NCI-H1694 treated with DMSO at 0.1 percent for 48 hours (cell line): ENCODE measurements at places on chromosomes 1 and 21.

DNA sequence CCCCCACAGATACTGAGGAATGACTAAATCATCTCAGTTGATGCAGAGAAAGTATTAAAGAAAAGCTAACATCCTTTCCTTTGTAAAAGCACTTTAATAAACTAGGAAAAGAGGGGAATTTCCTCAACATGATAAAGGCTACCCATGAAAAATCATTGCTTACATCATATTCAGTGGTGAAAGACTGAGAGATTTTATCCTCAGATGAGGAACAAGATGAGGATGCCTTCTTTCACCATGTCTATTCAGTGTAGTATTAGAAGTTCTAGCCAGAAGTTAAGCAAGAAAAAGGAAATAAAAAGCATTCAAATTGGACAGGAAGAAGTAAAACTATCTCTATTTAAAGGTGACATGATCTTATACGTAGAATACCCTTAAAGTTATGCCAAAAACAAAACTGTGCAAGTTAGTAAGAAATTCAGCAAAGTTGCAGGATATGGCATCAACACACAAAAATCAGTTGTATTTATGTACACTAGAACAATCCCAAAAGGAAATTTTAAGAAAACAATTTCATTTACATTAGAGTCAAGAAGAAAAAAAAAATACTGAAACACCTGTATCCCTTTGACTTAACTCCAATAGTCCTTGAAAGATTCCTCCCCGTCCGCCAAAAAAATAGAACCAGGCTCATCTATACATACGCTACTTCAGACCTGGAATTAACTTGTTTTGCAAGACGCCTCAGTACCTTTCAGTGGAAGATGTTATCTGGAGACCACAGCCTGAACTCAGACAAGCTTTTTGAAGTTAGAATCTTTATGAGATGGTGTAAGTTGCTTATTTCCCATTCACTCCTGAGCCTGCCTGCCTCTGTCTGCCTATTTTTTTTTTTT, 17.5 kb downstream of the ZMYM4 start:
- no peak for DNase-seq

DNA sequence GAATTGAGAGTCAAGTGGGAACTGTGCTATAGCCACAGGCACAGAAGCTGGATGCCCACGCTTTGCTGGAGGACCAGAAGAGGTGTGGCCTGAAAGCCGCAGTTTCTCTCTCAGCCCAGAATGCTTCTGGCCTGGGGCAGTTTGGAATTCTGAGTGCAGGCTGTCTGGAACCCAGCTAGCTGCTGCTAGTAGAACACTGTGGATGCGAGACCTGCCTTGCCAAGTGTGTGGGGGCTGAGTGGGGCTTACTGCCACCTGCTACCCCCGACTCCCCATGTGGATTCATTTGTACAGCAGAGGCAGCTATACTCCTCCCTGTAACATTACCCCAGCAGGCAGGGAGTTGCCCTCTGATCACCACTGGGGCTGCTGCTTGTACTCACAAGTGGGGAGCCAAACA, 12.2 kb downstream of the ADAMTS1 start:
- DNase-seq: no peak

DNA sequence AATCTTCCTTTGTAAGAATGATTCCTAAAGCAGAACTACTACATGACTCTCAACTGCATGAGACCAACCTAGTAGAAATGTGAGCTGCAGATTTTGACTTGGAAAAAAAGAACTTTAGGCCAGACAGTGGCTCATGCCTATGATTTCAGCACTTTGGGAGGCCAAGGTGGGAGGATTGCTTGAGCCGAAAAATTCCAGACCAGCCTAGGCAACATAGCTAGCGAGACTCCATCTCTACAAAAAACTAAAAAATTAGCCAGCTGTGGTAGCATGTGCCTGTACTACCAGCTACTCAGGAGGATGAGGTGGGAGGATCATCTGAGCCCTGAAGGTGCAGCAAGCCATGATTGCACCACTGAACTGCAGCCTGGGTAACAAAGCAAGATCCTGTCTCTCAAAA, 24.7 kb upstream of the ITLN2 start:
- no peak for DNase-seq

DNA sequence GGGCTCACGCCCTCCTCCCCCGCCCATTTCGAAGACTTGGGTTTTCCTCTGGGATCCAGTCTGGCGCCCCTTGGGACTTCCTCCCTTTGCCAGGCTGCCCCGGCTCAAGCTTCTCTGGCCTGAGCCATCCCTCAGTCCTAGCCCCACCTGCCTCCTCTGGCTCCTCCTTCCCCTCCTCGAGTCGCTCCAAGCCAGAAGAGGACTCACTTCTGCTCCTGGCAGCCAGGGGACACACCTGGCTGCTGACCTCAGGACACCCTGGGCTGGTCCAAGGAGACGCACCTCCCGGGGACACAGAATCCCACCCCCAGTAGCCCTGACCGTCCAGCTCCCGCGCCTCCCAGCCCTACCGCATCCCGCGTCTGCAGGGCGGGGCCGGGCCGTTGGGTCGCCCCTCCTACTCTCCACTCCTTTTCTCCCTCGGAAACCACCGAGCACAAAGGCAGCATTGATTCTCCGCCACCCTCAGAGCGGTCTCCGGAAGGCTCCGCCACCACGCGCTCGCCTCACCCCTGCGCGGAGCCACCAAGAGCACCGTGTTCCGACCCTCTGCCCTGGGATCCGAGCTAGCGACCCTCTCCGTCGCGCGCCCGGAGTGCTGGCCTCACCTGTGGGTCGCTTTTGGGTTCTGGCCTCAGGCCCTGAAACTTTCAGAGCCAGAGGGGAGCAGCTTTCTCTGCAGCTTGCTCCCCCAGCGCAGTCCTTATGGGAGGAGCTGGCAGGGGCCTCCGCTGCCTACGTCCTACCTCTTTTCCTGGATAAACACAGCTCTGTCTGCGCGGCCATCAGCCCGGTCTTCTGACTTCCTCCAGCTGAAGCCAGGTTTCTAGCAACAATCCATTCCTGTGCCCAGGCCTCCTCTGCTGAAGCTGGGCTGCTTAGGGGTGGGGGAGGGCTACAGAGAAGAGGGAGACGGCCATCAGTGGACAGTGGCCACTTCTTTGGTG, at the start of gene C2CD4D:
Gene C2CD4D, minus strand, starts transcription at position 364 of the 947 bp plus-strand sequence. CDS start 831 bp downstream, outside the sequence.
- no peak for DNase-seq

DNA sequence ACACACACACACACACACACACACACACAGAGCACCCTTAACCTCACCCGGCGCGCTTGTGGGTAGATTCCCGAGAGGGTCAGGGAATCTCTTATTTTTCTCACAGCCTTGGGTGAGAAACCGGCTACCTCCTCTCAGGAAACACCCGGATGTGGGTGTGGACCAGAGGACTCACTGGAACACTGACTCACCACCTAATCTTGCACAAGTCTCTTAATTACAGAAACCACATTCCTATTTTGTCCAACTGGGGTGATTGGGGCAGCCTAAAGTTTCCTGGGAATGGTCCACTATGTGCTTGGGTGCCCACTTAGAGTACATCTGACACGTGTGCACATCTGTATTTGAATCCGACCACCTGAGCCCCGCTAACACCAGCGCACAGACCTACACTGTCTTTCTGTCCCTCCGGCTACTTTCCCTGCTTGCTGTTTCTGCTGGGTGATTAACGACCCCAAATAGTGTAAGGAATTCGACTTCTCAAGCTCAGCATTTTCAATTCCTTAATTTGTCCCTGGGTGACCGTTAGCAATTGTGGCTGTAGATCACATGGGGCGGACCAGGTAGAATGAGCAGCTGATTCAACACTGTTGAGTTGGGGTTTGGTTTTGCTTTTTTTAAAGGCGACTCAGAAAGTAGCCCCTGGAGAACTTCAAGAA, 14.0 kb upstream of the TBX15 start:
- DNase-seq: no peak

- no peak for DNase-seq
Observed at GRCh38 chr1:96882096-96882495, 160.5 kb downstream of the PTBP2 start.

DNA sequence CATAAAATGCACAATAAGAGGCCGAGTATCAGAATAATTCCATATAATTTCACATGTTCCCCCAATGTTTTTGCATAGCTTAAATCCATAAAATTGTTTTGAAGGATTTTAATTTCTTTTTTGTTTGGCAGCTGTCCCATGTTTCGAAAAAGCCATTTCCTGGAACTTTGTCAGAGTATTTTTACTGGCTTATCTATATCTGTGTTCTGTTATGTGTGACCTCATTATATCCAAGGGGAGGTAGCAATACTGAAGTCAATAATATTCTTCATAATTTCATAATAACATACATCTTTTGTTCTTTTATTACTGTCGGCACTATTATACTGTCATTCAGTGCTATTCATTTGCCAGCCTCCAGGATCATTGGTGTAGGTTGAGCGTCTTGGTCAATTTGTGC, 9.4 kb upstream of the BACH1 start:
- no peak for DNase-seq

GRCh38 chr1:31064718-31065309, 703 bp downstream of the PUM1 start:
- DNase-seq: no peak

DNA sequence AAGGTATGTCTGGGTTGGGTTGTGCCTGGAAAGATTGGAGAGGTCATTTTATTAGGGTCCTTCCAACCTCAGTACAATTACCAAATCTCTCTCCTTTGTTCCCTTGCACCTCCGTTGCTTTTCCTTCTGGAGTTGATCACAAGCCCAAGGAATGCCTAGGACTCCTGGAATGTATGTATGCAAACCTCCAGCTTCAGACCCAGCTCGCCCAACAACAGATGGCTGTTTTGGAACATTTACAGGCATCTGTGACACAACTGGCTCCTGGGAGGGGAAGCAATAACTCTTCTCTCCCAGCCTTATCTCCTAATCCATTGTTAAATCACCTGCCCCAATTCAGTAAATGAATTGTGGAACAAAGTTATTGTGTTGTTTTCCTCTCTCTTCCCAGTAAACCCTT, 8.3 kb downstream of the TSACC start:
- DNase-seq: peak; percentile 71

- no peak for DNase-seq
Observed at GRCh38 chr1:54947540-54947939, 32.9 kb upstream of the TMEM61 start.

DNA sequence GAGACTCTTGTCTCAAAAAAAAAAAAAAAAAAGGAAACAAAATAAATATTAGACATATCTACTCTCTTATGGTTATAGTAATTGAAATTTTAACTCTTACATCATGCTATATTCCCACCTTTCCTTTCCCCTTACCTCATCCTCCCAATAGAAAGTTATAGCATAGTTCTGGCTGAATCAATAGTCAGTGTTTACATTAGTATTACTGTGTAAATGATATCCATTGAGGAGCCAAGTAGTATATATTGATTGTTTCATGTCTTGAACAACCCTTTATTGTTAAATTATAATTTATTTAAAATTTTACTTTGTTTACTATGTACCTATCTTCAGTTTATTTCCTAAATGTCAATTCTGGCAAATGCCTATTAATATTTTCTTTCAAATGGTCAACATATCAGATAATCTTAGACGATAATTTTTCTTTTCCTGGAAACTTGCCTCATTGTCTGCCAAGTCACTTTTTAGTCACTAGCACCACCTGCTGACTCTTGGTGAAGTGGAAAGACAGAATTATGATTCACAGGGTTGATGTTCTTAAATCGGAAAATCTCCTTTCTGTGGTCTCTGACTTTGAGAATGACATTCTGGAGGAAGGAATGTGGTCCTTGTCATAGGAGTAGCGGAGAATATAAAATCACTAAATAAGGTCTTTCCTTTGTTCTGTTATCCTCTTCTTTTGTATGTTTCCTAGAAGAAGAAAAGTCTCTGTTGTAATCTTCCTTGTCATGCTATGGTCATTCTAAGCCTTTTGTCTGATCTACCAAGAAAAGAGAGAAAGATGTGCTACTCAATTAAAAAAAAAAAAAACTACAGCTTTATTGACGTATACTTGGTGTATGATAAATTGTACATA, 8.6 kb downstream of the HJV start:
- peak; percentile 70 for DNase-seq

DNA sequence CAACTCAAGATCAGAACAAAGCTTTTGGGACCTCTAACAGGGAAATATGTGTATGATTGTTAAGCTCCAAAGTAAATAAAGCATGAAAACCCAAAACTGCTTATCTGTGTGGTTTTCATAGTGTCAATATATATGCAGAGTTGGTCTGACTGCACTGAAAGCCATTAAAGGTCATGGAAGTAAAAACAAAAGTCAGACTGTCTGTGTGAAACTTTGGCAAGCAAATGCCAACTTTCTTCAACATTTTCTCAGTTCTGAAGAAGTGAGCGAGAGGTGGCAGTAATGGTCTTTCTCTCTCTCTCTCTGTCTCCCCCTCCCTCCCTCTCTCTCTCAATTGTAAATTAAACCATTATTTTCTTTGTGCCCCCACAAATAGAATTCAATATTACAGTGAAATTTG, 100.1 kb upstream of the S1PR1 start:
- DNase-seq: no peak

DNA sequence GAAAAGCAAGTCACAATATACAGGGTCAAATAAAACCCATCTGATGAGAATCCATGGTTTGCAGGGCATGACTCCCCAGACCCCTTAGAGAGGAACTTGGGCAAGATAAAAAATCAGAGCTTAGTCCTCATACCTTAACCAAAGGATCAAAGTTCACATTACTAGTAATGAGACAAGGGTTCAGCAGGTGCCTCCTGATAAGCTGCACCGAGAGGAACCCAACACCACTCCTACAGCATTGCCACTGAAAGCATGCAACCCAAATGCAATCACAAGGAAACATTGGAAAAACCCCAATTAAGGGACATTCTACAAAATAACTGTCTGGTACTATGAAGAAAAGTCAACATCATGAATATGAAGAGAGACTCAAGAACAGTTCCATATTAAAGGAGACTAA, 29.7 kb downstream of the CCDC185 start:
- DNase-seq: no peak

DNA sequence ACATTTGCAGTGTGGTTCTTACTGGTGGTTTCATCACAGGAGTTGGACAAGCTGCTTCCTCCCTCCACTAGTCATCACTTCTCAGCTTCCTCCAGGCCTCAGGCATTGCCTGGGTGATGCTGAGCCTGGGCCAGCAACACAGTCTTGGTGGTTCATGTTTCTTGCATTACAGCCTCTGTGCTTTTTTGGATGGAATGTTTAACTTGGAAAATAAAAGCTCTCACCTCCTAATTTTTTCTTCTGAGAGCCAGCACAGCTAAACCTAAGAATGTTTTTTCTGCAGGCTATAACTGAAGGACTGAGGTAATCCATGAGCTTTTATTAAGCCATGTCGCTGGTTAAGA, 66.1 kb upstream of the RHOU start:
- no peak for DNase-seq

- no peak for DNase-seq
Observed at GRCh38 chr1:175449306-175449705, 256.7 kb upstream of the KIAA0040 start.

- no peak for DNase-seq
Observed at GRCh38 chr1:86774305-86775295, 70.2 kb downstream of the SH3GLB1 start.
